ENCODE measurements at places on chromosomes 13 and 19. TPM values are rescaled to one million over a fixed set of nuclear protein-coding genes. Genes with fewer than 3 reads are reported as not detected.

DNA sequence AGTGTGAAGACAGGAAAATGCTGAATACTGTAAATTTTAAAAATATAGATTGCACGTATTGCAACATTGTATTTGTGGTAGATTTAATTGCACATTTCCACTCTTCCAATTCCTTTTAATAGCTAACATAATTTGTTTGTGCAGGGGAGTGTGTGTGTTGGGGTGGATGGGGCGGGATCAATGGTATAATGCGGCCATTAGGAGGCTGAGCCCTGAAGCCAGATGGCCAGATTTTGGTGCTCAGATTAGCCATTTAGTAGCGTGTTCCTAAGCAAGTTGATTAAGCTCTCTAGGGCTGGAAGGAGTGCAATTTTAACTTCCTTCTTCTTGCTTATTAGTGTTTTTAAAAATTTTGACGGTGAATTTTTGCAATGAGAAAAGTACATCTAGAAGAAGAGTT lies 5.8 kb downstream of the OXGR1 start:
- no peak for DNase-seq
- no peak overlapping the region for H3K27ac ChIP-seq
- peaks cover 13% of the 10 kb centered on the region for H3K27me3 ChIP-seq
- H3K4me3 ChIP-seq = no peak overlapping the region
- peaks cover under 1% of the 10 kb centered on the region for H3K36me3 ChIP-seq
- H3K4me1 ChIP-seq = peaks cover 4% of the 10 kb centered on the region

GRCh38 chr13:68745502-68745901 lies 1362.1 kb upstream of the ATXN8OS start:
- DNase-seq = no peak
- no peaks in the 10 kb centered on the region for H3K36me3 ChIP-seq
- H3K27me3 ChIP-seq = no peaks in the 10 kb centered on the region

DNA sequence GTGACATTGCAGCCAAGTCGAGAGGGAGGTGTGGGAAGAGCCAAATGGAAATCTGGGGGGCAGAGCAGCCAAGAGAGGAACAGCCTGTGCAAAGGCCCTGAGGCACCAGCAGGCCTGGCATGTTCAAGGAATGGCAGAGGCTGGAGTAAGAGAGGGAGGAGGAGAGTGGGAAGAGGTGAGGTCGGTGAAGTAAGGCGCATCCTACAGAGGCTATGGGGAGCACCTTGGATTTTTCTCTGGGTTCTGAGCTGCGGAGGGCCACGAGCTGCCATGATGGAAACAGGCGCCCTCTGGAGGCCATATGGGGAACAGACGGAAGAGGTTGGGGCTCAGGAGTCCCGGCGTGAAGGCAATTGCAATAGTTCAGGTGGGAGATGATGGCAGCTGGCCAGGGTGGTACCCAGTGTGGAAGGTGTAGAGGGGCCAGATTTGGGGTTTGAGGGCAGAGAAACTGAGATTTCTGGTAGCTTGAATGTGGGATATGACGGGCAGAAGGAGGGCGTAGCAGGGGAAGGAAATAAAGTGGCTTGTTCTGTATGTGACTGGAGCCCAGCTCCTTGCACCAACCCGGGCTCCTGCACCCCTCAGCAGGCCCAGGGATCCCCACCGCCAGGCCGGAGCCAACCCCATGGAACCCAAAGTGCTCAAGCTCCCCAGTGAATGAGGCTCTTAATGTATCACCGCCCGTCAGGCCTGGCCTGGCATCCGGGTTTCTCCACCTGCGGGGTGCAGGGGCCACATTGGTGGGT lies 20.5 kb upstream of the STRN4 start:
- peaks cover 2% of the 10 kb centered on the region for H3K36me3 ChIP-seq
- H3K4me1 ChIP-seq = peaks cover 5% of the 10 kb centered on the region
- peak; percentile 75 for DNase-seq

DNA sequence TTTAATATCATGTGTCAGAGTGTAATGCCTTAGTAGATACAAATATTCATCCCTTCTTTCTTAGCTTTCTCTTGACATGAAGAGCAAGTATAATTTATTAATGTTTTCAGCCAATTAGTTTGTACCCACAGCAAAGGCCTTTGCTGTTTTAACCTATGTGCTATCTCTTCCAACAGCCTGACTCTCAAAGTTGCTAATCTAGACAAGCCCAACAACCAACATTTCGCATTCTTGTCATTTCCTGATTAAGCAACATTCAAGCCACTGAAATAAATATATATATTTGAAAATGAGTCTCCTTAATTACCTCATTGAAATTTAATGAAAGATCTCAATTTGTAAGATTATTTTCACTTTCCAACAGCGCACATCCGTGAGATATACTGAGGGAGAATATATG lies 18.5 kb downstream of the EPSTI1 start:
- H3K4me1 ChIP-seq = peaks cover 26% of the 10 kb centered on the region
- H3K36me3 ChIP-seq = peaks cover 64% of the 10 kb centered on the region
- no peak overlapping the region for H3K4me3 ChIP-seq
- no peak for DNase-seq
- H3K27me3 ChIP-seq = no peaks in the 10 kb centered on the region

DNA sequence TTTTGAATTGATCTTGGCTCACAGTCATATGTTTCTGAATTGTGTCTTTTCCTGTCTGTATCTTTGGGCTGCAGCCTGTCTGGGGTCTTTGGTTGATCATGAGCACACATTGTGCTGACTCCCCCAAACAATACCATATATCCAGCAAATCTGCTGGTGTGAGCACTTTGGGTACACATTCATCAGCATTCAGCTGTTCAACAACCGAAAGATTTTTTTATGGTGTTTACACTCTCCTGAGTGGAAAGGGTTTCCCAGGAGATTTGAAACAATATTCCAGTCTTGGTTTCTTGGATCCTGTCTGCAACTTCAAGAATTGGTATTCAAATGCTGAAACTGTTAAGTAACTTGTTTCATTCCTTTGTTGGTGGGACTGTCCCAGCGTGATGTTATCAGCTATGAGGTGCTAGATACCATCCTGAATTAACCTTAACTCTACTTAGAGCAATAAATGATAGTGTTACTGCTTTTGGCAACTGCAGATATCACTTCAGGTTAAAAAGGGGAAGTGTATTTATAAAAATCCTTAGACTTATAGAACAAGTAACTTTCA lies 78.4 kb upstream of the DIAPH3 start:
- no peak for DNase-seq
- H3K27ac ChIP-seq = no peak overlapping the region
- no peaks in the 10 kb centered on the region for H3K4me1 ChIP-seq
- no peak overlapping the region for H3K4me3 ChIP-seq
- no peaks in the 10 kb centered on the region for H3K36me3 ChIP-seq

DNA sequence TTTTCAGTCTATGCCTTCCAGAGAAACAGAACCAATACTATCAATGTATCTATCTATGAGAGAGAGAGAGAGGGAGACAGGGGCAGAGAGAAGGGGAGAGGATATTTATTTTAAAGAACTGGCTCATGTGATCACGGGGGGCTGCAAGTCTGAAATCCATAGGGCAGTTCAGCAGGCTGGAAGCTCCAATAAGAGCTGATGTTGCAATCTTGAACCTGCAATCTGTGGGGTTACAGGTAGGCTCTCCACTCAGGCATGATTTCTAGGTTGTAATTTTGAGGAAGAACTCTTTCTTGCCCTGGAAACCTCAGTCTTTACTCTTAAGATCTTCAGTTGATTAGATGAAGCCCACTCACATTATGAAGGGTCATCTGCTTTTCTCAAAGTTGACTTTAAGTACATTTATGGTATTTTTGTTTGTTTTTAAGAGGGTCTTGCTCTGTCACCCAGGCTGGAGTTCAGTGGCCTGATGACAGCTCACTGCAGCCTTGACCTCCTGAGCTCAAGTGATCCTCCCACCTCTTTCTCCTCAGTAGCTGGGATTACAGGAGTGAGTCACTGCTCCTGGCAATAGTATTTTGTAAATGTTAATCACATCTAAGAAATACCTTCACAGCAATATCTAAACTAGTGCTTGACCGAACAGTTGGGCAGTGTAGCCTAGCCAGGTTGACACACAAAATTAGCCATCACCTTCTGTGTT lies 376.4 kb downstream of the FGF9 start:
- H3K36me3 ChIP-seq = no peaks in the 10 kb centered on the region
- no peak overlapping the region for H3K27ac ChIP-seq
- no peak for DNase-seq
- no peak overlapping the region for H3K4me3 ChIP-seq
- no peaks in the 10 kb centered on the region for H3K27me3 ChIP-seq
- H3K4me1 ChIP-seq = peaks cover 12% of the 10 kb centered on the region

GRCh38 chr13:58207501-58207900 lies 576.0 kb downstream of the PCDH17 start:
- H3K4me1 ChIP-seq = no peaks in the 10 kb centered on the region
- no peak overlapping the region for H3K27ac ChIP-seq
- no peak overlapping the region for H3K4me3 ChIP-seq
- no peaks in the 10 kb centered on the region for H3K36me3 ChIP-seq

GRCh38 chr19:58009666-58010301 lies 7.2 kb upstream of the ZNF606 start:
- H3K4me1 ChIP-seq = peaks cover 8% of the 10 kb centered on the region
- no peaks in the 10 kb centered on the region for H3K27me3 ChIP-seq
- peak overlapping the region; percentile 85 for H3K27ac ChIP-seq
- peak overlapping the region; percentile 75 for H3K4me3 ChIP-seq
- peaks cover 42% of the 10 kb centered on the region for H3K36me3 ChIP-seq
- peak; percentile 85 for DNase-seq

- no peaks in the 10 kb centered on the region for H3K4me1 ChIP-seq
- H3K4me3 ChIP-seq = no peak overlapping the region
- no peak for DNase-seq
- H3K36me3 ChIP-seq = no peaks in the 10 kb centered on the region
- H3K27ac ChIP-seq = no peak overlapping the region
Observed at GRCh38 chr13:98368019-98368418, 190.9 kb upstream of the RNF113B start.

DNA sequence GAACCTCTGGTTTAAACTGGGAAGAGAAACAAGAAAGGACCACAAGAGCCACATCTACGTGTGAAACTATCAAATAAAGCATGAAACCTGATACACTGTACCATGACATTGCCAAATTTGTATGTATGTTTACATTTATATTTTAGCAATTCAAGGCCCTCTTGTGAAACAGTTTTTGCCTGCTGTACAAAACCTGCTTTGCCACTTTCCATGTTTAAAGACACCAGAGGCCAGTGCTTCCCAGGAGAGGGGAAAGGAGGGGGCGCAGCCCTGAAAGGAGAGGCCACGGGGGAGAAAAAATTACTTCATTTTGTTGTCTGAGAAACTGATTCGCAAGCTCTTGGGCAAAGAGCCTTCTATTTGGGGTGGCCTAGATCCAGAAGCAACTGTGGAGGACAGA lies 124.8 kb downstream of the DCLK1 start:
- no peak overlapping the region for H3K4me3 ChIP-seq
- H3K27ac ChIP-seq = no peak overlapping the region
- DNase-seq = no peak
- no peaks in the 10 kb centered on the region for H3K27me3 ChIP-seq
- no peaks in the 10 kb centered on the region for H3K4me1 ChIP-seq

EPN1 gene
- total RNA-seq = 67.0 TPM

MCEMP1 gene
- total RNA-seq = not detected
